ENCODE measurements at places on chromosomes 11 and 22.
A peak's percentile ranks its signal among the peaks of the same experiment; 100 is the strongest.

DNA sequence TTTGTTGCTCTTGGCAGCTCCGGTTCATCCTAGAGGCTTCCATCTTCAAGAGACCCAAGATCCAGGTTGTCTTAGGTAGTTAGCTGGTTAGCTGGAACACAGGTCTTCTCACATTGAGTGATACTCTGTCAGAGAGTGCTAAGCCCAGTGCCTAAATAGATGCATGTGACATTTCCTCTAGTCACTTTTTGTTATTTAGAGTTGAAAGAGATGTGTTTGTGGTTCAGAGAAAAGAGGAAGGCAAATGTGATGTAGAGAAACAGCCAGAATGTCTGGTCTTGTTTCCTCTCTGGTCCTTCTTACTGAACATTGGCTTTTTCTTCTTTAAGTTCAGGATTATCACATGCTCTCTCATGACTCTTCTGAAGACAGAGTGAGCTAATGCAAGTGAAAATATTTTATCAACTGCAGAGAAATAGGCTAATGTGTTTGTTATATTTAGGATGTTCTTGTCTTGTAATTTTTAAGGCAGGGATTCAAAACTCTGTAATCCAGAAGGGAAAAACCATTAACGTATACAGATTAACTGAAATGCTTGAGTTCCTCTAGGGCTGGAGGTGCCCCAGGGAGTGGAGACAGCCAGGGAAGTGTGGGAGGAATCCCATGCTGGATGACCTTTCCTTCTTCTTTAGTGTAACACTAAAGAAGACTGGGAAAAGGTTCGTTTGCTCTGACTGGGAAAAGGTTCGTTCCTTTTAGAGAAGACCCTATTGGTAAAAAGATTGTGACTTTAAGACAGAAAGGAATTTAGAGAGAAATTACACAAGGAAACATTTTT lies 75.4 kb downstream of the SWAP70 start:
- no peak for DNase-seq

GRCh38 chr11:2975594-2975993 lies 16.5 kb downstream of the NAP1L4 start:
- peak; percentile 43 for DNase-seq

DNA sequence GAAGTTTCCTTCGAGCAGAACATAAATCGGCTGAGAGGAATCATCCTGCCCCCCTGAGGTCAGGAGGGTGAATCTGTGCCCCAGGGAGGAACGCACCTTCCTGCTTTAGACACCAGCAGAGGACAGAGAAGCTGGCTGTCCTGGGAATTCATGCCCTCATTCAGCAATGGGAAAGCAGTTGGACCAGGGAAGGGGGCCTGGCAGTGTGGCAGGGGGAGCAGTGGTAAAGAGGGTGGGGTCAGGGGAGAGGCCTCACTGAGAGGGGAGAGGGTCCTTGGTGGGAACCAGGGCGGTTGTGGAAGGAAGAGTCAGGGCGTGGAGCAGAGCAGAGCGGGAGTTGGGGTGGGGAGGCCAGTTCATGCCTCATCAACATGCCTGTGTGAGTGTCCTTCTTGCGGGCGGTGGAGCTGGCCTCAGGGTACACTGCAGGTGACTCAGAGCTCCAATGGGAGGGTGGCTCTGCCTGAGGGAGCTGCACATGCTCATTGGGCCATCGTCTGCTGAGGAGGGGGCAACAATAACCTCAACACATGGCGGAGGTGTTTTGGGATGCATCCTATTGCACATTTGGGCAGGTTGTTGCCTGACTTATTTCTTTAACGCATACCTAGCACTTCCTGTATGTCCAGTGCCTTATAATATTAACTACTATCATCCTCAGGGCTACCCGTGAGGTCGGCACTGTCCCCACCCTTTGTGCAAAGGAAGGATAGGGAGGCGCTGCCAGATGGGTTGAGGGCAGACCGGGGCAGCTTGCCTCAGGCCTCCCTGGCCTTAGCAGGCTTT lies 23.2 kb downstream of the MED15 start:
- DNase-seq, result no peak

DNA sequence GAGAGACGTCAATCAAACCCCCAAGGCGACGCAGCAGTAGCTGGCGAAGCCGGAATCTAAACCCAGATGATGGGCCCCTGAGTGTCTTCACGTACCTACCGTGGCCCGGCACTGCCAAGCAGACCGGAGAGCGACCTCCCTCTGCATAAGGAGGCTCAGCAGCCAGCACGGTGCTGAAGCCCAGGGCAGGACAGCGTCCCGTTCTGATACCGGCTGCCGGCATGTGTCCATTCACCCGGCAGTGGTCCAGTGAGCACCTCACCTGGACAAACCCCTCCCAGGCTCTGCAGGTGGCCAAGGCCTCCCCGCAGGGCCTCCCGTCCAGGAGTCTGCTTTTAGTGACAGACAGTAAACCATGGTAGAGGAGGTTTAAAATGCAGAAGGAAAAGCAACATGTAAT lies 142.0 kb downstream of the BRD1 start:
- DNase-seq, result no peak

GRCh38 chr11:46343520-46343919 lies 3.7 kb upstream of the DGKZ start:
- no peak for DNase-seq

GRCh38 chr11:115709297-115709696 lies 205.1 kb upstream of the CADM1 start:
- DNase-seq, result peak; percentile 52

- DNase-seq, result no peak
Measured at GRCh38 chr11:35045236-35045820, 93.6 kb upstream of the CD44 start.

- DNase-seq, result peak; percentile 37
Measured at GRCh38 chr22:50600967-50601668, 525 bp downstream of the MAPK8IP2 start.

DNA sequence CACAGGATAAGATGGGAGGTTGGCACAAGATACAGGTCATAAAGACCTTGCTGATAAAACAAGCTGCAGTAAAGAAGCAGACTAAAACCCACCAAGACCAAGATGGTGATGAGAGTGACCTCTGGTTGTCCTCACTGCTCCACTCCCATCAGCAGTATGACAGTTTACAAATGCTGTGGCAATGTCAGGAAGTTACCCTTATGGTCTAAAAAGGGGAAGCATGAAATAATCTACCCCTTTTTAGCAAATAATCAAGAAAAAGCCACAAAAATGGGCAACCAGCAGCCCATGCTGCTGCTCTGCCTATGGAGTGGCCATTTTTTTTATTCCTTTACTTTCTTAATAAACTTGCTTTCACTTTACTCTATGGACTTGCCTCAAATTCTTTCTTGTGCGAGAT lies 8.7 kb upstream of the PIWIL4 start:
- DNase-seq, result no peak

DNA sequence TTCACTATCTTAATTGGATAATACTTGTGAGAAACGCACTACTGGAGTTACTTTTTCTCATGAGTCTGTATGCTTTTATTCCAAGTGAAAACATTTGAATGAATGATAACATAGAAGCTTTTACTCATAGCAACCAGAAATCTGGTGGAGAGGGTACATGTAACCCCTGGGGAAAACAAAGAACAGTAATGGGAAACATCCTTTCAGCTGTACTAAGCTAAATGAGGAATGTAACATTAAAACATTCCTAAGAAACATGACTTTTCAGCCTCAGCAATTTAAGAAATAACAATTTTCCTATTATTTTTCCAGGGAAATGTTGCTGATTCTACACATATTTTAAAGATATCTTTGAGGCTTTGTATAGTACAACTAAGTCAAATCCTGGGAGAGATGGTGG lies 97.2 kb upstream of the CEP126 start:
- no peak for DNase-seq

DNA sequence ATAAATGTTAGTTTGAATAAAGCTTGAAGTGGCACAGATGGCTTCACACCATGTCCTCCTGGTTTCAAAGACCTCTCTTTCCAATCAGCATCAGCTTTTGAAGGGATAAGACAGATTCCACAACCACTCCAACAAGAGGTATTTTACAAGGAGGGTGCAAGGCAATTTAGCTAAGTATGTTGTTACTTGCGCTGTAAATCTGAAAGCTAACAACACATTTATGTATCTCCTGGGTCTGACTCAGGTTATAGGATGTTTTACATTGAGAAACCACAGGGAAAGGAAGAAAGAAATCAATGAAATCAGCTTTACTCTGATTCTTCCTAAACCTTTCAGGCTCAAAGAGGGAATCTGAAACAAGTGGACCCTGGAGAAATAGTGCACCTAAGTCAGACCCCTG lies 12.1 kb downstream of the CWC15 start:
- no peak for DNase-seq

DNA sequence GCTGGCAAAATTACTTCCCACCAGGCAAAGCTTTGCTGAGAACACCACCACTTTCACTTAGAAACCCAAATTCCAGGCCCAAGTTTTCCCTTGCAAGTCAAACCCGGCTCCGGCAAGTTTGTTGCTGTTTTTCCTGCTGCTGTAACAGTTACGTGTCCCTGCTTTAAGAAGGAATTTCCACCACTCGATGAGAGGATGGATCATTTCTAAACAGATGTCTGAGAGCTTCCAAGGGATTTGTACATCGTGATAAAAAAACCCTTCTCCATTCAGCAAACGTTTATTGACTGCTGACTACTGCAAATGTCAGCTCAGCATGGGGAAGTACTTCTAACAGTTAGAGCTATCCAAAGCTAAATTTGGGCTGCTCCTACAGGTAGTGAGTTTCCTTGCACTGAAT lies 19.7 kb downstream of the P2RX3 start:
- DNase-seq, result no peak

GRCh38 chr22:44452531-44453420 lies 45.3 kb downstream of the RTL6 start:
- no peak for DNase-seq

GRCh38 chr11:124657904-124658303 lies 15.6 kb downstream of the SIAE start:
- no peak for DNase-seq

DNA sequence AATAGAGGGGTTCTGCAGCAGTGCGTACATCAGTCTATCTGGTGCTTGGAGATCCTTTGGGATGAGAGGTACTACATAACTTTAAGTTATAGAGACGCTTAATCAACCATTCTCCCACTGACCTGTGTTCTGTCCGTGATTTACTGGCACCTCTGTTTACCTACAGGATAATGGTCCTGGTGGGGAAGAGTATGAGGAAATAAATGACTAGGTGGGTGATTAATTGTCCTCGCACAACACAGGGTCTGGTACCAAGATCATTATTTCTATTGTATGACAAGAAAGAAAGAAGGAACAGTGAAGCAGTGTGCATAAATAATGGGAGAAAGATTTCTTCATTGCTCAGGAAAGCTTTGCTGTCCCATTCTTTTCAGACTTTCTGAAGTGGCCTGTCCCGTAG lies 32.8 kb upstream of the FJX1 start:
- no peak for DNase-seq

GRCh38 chr11:104798789-104799188 lies 99.5 kb downstream of the CASP12 start:
- DNase-seq, result no peak

GRCh38 chr11:111047374-111047773 lies 198.2 kb upstream of the POU2AF2 start:
- no peak for DNase-seq

GRCh38 chr11:78938971-78939370 lies 364.3 kb upstream of the NARS2 start:
- DNase-seq, result no peak

DNA sequence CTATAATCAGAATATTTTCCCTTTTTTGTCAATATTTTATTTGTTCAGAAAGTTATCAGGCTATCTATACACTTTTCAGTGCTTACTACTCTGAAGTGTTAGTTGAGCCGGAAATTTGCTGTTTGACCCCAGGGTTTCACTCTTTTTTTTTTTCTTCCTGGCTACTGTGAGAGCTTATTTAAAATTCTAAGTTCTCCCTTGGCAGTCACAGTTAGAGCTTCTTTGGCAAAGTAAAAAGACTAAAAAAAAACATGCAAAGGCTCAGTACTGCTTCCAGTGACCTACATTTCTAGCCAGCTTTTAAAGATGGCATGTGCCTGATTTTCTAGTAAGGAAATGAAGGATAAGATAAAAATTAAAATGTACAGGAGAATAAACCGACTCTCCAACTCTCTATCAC lies 48.4 kb downstream of the ELP4 start:
- no peak for DNase-seq

DNA sequence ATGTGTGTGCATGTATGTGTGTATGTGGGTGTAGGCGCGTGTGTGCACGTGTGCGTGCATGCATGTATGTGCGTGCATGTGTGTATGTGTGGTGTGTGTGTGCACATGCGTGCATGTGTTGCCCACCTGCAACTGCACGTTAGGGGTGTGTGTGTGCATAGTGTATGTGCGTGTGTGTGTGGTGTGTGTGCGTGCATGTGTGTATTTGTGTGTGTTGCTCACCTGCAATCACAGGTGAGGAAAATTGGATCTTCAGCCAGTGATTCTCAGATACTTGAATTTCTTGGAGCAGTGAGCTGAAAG lies 54.3 kb downstream of the ST14 start:
- no peak for DNase-seq

DNA sequence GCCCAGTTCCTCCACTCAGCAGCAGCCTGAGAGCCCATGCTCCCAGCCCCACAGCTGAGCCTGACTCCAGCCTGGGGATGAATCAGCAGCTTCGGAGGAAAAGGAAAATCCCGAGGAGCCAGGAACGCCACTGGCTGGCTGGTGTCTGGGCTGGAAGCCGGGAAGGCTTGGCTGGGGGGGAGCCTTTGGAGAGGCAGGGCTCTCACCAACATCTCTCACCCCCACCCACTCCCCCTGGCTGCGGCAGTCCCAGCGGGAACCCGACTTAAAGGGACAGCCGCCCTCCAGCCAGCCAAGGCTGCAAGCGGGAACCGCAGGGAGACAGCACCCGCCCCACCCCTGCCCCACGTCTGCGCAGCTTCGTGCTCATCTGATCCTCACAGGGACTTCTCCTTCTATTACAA lies 28.4 kb downstream of the KIAA0930 start:
- DNase-seq, result no peak

GRCh38 chr11:35488117-35488516 lies 37.3 kb downstream of the PAMR1 start:
- no peak for DNase-seq

DNA sequence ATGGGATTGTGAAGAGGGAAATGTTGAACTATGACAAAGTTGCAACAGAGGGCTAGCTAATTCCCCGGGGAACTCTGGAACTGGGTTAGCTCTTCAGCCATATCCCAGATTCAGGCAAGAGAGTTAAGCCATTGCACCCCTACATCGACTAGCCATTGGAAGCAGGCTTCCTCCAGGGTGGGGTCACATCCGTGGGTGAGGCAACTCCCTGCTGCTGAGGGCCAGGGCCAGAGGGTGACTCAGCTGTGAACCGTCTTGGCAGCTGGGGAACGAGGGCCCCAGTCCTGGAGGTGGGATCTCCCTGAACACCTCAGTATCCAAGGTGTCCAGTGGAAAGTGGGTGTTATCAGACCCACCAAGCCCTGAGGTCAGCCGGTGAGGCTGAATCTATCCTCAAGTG lies 41.1 kb downstream of the RPS6KA4 start:
- DNase-seq, result no peak
